ENCODE measurements at places on chromosomes 3 and 15. TPM values are rescaled to one million over a fixed set of nuclear protein-coding genes. Genes with fewer than 3 reads are reported as not detected.

SLC28A1 gene
- total RNA-seq, result not detected

SIDT1 gene
- 0.10 TPM for total RNA-seq

MAGEF1 gene
- 6.9 TPM for total RNA-seq

CATSPER2 gene
- total RNA-seq, result 1.6 TPM

SCN11A gene
- under 0.01 TPM for total RNA-seq

PIGZ gene
- 6.2 TPM for total RNA-seq

GOLGA8T gene
- not detected for total RNA-seq

TXNRD3 gene
- 8.2 TPM for total RNA-seq

PODXL2 gene
- total RNA-seq, result 3.1 TPM

GP9 gene
- not detected for total RNA-seq

LDHAL6B gene
- not detected for total RNA-seq

INKA1 gene
- 15.4 TPM for total RNA-seq

SAMD7 gene
- not detected for total RNA-seq

SNTN gene
- not detected for total RNA-seq

BBS4 gene
- total RNA-seq, result 9.5 TPM

PLIN1 gene
- total RNA-seq, result not detected

DUOXA2 gene
- total RNA-seq, result not detected

TICRR gene
- total RNA-seq, result 6.2 TPM

C2CD4A gene
- total RNA-seq, result 1.2 TPM

CMTM8 gene
- total RNA-seq, result 6.9 TPM

ELL3 gene
- total RNA-seq, result 1.5 TPM

KLHL24 gene
- total RNA-seq, result 65.7 TPM

THPO gene
- not detected for total RNA-seq

RTP4 gene
- 2.0 TPM for total RNA-seq

PCSK6 gene
- total RNA-seq, result 1.6 TPM

PEX11A gene
- 3.3 TPM for total RNA-seq

FILIP1L gene
- total RNA-seq, result 30.1 TPM

SERPINI2 gene
- not detected for total RNA-seq

EFCAB12 gene
- under 0.01 TPM for total RNA-seq

PLCH1 gene
- total RNA-seq, result 0.33 TPM

GASK1A gene
- total RNA-seq, result 0.10 TPM

SNX22 gene
- total RNA-seq, result 0.57 TPM

CPNE9 gene
- total RNA-seq, result not detected

ALDH1A2 gene
- total RNA-seq, result 39.8 TPM

ITGB5 gene
- 88.8 TPM for total RNA-seq

MFAP1 gene
- 21.0 TPM for total RNA-seq

NLGN1 gene
- 11.4 TPM for total RNA-seq

FEZF2 gene
- total RNA-seq, result not detected

HYAL1 gene
- 2.8 TPM for total RNA-seq

ADPRH gene
- 9.2 TPM for total RNA-seq

WDR49 gene
- total RNA-seq, result under 0.01 TPM

ASB14 gene
- total RNA-seq, result not detected

CXCR6 gene
- total RNA-seq, result not detected

Data from vein endothelial cell (primary cell).